ENCODE measurements at places on chromosomes 4 and X. TPM values are rescaled to one million over a fixed set of nuclear protein-coding genes. Genes with fewer than 3 reads are reported as not detected.

Gene FDCSP
- not detected for total RNA-seq

Gene CLTRN
- total RNA-seq = not detected

Gene ADGRG2
- total RNA-seq = 7.5 TPM

Gene PPEF2
- not detected for total RNA-seq

Gene CEP44
- 33.8 TPM for total RNA-seq

Gene NDST4
- 1.6 TPM for total RNA-seq

Gene OTC
- total RNA-seq = not detected

Gene NHS
- total RNA-seq = 7.5 TPM

Gene STATH
- not detected for total RNA-seq

Gene APLN
- total RNA-seq = 3.1 TPM

Gene SYTL5
- 2.2 TPM for total RNA-seq

Gene USP26
- total RNA-seq = under 0.01 TPM

Gene KDR
- total RNA-seq = 10.6 TPM

Gene RPL39
- 1,783 TPM for total RNA-seq

Gene CLRN2
- total RNA-seq = not detected

Gene SPATA18
- 2.8 TPM for total RNA-seq

Gene FAM9B
- total RNA-seq = not detected

Gene ARR3
- total RNA-seq = not detected

Gene MAB21L2
- total RNA-seq = not detected

Gene HUWE1
- 182 TPM for total RNA-seq

Gene PDLIM3
- 22.5 TPM for total RNA-seq

Gene MUC7
- not detected for total RNA-seq

Measured in parietal lobe (tissue), 2 donors.